HTR-8/SVneo (cell line): ENCODE measurements at places on chromosomes 2 and 18.

DNA sequence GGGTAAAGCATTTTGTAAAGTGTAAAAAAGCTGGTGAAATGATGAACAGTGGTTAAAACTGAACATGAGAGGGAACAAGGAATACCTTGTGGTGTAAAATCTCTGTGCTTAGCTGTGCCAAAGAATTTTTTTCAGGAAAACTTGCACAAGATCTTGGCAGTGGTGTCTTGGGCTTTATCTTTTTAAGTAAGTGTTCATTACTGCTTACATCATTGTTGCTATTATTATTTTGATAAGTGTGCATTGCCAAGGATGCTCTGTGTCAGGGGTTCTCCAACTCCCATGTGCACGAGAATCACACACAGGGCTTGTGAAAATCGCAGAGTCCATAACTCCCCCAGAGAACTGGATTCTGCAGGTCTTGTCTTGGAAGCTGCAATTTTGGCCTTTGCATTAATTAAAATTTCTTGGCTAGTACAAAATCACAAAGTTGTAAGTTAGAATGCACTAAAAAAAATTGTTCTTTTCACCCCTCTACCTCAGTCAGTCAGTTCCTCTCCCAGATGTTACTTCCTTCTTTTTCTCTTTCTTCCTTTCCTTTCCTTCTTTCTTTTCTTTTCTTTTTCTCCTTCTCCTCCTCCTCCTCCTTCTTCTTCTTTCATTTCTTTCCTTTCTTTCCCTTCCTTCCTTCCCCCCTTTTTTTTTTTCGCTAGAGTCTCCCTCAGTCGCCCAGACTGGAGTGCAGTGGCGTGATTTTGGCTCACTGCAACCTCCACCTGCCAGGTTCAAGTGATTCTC is 37.8 kb downstream of the GATA6 start:
- no peak for DNase-seq

GRCh38 chr2:110866466-110866865 is 134.1 kb downstream of the ACOXL start:
- DNase-seq = no peak

DNA sequence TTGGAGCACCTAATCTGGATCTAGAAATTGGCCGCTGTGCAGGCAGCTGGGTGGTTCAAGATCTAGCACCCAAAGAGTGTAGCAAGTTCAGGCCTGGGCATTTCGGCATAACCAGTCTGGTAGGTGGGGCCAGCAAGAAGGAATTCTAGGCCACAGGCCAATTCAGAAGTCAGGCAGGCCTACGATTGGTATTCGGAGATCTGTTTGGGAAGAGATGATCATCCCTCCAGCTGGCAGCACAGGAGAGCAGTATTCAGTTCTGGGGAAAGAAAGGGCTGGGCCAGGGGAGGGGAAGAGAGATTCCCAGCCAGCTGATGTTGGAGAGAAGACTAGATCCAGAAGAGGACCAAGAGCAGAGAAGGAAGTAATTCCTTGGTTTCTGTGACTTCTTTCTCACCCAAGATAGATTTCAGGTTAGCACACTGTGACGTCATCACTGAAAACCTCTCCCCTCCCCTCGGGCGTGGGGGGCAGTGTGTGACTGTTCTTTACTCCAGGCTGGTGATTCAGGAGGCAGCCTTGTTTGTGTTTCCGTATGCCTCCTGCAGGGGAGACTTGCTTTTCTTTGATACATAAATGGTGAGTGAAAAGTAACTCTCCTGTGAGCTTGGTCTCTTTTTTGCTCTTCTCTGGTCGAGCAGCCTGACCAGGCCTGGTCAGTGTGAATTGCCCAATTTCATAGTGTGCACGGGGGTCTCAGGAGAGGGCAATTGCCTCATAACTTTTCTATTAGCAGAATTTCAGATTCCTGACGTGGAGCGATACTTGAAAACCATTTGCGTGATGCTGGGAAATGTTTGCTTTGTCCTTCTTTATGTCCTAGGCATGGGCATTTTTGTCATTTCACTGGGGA is 61.1 kb downstream of the MEIS1 start:
- peak; percentile 65 for DNase-seq

- DNase-seq = no peak
These were observed 179.4 kb upstream of the DCC start for GRCh38 chr18:52160636-52161035.

DNA sequence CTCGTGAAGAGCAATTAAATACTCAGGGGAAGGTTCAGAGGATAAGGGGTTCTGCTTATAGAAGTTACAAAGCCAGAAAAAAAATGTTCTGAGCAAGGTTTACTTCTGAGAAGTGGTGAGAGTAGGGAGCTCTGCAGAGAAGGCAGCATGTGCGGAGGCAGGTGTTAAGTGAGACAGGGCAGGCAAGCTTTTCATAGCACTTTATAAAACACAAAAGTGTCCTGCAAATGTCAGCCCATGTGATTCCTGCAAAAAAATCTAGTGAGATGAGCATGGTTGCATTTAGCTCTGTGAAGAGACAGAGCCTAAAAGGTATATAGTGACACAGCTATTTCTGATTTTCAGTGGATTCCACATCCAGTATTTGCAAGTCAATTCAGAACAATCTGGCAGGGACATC is 223.8 kb upstream of the SYT4 start:
- DNase-seq = no peak

DNA sequence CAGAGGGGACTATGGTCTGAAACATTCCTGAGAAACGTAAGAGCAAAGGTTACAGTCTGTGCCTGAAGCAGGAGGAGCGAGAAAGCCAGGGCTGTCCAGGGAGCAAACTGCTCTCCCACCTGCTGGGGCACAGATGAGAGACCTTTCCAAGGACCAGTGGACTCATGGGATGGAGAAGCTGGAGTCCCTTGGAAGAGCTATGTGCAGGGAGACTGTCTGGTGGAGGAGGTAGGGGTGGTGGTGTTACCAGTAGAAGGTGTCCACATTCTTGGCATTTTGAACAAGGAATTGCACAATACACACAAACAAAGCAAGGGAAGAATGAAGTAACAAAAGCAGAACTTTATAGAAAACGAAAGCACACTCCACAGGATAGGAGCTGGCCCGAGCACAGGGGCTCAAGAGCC is 97.9 kb upstream of the CYRIA start:
- DNase-seq = no peak
